Glomerular endothelial cell (primary cell): ENCODE measurements at places on chromosomes 4 and X. TPM values are rescaled to one million over a fixed set of nuclear protein-coding genes. Genes with fewer than 3 reads are reported as not detected.

GC gene
- not detected in 2 replicates for total RNA-seq

TMPRSS11D gene
- not detected in 2 replicates for total RNA-seq

DDX53 gene
- not detected in 2 replicates for total RNA-seq

PABPC1L2A gene
- not detected in 2 replicates for total RNA-seq

GYPB gene
- total RNA-seq: not detected in 2 replicates

STAP1 gene
- not detected in 2 replicates for total RNA-seq

CLDN2 gene
- 0.87 TPM in 1 of 2 replicates, not detected in the other for total RNA-seq

TCEAL9 gene
- 106 and 126 TPM in 2 replicates for total RNA-seq

HPSE gene
- total RNA-seq: 3.5 and 6.0 TPM in 2 replicates

ZMAT1 gene
- total RNA-seq: 1.6 and 4.8 TPM in 2 replicates

NEIL3 gene
- 1.6 and 3.3 TPM in 2 replicates for total RNA-seq

P2RY8 gene
- total RNA-seq: 0.05 and 0.23 TPM in 2 replicates

C4orf33 gene
- total RNA-seq: 3.7 and 7.8 TPM in 2 replicates

TIGD4 gene
- total RNA-seq: 0.19 TPM in 1 of 2 replicates, not detected in the other

XK gene
- total RNA-seq: not detected in 2 replicates

MSANTD1 gene
- 0.34 and 0.64 TPM in 2 replicates for total RNA-seq

POU4F2 gene
- not detected in 2 replicates for total RNA-seq

HPF1 gene
- 17.9 and 20.6 TPM in 2 replicates for total RNA-seq

TMPRSS11A gene
- total RNA-seq: not detected in 2 replicates

SMR3B gene
- not detected in 2 replicates for total RNA-seq

ENPEP gene
- total RNA-seq: 0.99 and 3.0 TPM in 2 replicates

TBCK gene
- total RNA-seq: 24.4 and 25.5 TPM in 2 replicates

PRRG3 gene
- total RNA-seq: 0.99 TPM in 1 of 2 replicates, not detected in the other

ZCCHC4 gene
- total RNA-seq: 6.8 and 8.1 TPM in 2 replicates

TMEM184C gene
- 20.0 and 25.2 TPM in 2 replicates for total RNA-seq

PLXNB3 gene
- 25.6 and 37.6 TPM in 2 replicates for total RNA-seq
